ENCODE measurements at places on chromosomes 2 and 18.

GRCh38 chr2:119808516-119809147 lies 48.9 kb downstream of the PTPN4 start:
- no peak for DNase-seq

GRCh38 chr2:66700677-66701066 lies 265.7 kb downstream of the MEIS1 start:
- DNase-seq, result no peak

DNA sequence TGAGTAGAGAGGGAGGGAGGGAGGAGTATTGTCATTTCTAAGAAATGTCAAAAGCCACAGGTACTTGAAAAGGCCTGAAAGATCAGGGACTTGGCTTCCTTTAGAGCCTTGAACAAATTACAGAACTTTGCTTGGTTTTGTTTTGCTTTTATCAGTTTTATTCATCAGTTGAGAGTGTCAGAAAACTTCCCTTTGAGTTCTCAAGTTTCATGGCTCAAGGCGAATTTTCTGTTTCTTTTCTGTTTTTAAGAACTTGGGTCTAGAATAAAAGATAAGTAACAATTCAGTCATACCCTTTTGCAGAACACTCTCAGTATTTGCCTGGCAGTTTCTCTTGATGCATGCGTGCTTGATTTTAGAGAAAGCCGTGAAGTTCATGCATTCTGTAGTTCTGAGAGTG lies 531.9 kb downstream of the PARD3B start:
- no peak for DNase-seq

DNA sequence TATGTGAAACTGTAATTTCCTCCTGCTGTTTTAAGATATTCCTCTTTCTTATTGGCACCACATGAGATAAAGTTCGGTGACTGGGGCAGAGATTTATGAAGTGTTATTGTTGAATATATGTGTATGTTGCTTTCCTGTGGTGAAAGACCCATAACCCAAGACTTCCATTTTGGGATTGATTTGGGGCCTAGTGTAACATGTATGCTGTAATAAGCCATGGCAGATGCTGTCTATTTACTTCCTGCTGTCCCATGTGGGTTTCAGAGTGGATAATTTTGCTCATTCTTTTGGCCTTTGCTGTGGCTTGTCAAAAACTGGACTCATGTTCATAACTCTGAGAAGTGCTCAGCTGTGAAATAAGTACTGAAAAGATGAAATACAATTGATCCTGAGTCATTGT lies 10.8 kb upstream of the MYO1B start:
- no peak for DNase-seq

GRCh38 chr2:206570199-206570598 lies 72.1 kb upstream of the FAM237A start:
- DNase-seq, result no peak

GRCh38 chr2:10658041-10658913 lies 31.5 kb downstream of the NOL10 start:
- no peak for DNase-seq

DNA sequence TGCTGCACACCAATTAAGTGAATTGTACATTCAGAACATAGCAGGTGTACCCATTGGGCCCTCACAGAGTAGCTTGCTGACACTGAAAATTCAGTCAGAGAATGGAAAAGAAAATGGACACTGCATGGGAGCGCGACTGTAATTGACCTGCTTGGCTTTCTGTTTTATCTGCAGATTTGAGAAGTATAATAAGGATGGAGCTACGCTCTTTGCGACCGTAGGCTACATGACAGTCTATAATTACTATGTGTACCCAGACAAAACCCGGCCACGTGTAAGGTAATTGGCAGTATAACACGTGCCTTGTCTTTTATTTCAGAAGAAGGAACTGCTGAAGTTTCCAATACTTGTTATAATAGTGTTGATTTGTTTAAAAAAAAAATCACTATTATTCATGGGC lies 33.5 kb upstream of the METAP1D start:
- no peak for DNase-seq

DNA sequence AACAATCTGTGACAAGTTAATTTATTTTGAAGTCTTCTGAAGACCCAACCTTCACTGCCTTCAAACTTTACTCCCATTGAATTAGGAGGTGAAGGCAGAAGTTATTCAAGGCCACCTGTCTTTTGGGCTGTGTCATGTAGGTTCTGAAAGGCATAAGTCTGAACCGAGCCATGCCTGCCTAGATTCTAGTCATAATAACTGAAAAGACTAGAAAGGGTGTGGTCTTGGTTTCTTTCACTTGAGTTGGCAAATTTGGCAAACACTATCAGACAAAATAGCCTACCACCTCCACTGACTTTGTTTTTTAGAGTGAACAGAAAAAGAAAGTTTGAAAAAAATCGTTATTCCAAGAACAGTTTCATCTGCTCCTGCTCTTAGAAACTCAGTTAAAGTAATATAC lies 38.4 kb downstream of the PPM1B start:
- DNase-seq, result no peak

DNA sequence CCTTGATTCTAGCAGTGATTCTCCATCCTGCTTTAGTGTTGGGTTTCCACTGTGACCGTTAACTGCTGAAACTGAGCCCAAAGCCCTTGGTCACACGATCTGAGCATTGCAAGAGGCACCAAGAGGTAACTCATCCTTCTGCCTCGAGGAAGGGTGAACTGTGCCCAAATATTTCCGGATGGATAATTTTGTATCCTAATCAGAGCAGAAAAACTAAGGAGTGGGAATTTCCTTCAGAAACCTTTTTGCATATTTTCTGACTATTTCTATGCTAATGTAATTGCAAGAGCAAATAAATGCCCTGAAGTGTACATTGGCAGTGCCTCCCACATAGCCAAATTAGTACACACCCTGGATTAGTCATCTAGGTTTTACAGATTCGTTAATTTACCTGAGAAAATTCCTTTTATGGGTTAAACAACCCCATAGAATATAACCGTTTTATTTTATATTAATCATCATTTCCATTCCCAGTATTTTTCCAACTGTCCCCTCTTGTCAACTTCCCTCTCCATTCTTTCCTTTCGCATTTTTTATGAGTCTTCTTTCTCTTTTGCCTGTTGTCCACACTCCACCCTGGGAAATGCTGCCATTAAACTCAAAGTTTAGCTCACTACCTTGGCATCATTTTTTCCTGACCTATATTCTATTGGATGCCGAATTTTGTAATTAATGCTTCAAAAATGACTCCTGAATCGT lies 31.7 kb upstream of the COBLL1 start:
- no peak for DNase-seq

- DNase-seq, result no peak
Measured at GRCh38 chr2:824954-825353, 125.7 kb upstream of the SNTG2 start.

GRCh38 chr18:44870631-44871502 lies 190.2 kb downstream of the SETBP1 start:
- DNase-seq, result no peak

DNA sequence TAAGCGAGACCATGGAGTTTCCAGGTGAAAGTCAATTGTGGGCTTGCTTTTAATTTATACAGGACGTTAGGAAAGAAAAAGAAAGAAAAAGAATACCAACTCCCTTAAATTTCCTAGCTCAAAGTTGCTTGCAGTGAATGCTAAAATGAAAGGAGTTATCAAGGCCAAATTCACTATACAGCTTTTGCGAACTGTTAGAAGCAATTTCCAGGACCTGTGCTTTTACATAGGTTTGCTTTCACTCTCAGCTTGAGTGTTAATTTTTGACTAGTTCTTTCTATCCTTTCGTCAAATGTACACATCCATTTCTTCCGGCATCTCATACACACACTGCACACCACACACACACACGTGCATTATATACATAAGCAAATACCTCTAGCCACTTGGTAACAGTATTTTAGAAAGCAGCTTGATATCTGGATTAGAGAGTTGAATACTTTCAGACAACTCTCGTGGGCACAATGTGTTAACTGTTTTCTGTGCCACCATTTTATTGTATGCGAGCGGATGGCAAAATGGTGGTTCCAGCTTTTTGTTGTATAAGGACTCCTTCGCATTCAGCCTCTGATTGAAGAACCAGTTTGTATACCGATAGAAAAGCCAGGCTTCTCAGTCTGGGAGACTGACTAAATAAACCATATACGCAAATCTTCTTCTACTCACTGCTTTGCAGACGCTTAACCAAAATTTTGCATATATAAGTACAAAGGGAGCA lies 381.8 kb downstream of the MTX2 start:
- no peak for DNase-seq

GRCh38 chr18:49135877-49136276 lies 185.1 kb upstream of the SMAD7 start:
- no peak for DNase-seq

Data from Panc1 (cell line).